Left lobe of liver (tissue), 2 donors: ENCODE measurements at places on chromosomes 12 and 14.

GRCh38 chr12:3087758-3088650 is 10.8 kb downstream of the TSPAN9 start:
- no peak for DNase-seq

DNA sequence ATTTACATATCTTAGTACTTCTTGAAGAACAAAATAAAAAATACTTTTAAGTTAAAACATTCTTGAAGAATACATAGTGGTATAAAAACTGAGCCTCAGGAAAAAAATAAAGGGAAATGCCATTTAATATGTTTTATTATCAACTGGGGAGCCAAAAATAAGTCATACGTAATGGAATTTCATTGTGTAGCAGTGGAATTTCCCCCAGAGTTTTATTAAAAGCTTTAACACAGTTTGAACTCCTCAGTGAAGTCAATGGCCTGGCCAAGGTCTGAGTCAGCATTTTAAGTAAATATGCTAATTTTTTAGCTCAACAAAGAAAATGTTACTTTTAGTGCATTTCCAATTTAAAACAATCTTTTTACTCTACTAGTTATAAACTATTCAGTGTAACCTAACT is 350.1 kb upstream of the ATP2B1 start:
- no peak for DNase-seq

- no peak for DNase-seq
Measured at GRCh38 chr14:37843954-37844607, 248.7 kb downstream of the TTC6 start.

DNA sequence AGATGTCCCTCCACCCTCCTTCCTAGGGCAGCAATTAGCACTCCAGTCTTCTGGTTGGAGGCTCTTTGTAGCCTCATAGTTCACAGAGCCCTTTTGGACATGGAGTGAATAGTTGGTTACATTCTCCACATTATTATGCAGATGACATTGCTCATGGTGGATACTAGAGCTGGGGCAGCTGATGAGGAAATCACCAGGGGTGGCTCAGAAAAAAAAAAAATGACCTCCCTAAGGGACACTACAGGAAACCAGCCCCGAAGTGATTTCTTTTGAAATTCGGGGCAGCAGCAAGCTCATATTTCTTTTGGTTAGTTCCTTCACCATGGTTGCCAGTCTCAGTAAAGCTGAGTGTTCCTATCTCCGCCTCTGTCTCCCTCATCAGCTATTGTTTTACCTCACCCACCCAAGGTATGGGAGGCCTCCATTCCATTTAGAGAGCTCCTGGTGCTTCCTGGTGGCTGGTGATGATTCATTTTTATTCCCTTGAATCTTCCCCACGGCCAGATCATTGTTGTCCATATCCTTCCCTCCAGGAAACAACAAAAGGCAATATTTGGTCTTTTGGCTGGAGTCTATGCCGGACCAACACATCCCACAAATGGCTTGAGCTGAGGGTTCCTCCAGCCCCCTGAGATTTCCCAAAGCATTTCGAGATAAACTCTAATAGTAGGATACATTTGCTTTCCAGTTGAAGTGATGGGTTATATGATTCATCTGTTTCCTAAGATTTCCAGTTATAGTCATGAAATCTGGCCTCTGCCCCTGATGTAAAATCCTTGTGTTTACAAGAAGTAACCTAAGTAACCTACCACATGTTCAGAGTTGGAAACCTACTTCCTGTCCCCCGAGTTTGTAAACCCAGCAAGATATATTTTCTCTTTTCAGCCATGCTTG is 56.2 kb upstream of the NID2 start:
- no peak for DNase-seq

DNA sequence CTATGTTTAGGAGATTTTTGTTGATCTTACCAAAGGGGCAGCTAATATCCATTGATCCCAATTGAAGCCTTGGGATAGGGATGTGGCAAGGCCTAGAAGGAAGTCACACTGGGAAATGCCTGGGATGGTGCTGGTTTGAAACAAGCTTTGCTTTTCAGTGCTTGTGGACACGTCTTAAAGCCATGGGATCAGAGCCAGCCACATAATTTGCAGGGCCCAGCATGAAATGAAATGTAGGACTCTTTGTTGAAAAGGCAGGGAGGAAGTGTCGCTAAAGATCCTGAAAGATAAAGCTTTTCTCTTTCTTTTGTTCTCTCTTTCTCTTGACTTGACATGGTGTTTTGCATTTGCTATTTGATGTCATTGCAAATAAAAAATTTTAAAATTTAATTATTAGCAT is 5.0 kb downstream of the TTC9 start:
- DNase-seq, result no peak

DNA sequence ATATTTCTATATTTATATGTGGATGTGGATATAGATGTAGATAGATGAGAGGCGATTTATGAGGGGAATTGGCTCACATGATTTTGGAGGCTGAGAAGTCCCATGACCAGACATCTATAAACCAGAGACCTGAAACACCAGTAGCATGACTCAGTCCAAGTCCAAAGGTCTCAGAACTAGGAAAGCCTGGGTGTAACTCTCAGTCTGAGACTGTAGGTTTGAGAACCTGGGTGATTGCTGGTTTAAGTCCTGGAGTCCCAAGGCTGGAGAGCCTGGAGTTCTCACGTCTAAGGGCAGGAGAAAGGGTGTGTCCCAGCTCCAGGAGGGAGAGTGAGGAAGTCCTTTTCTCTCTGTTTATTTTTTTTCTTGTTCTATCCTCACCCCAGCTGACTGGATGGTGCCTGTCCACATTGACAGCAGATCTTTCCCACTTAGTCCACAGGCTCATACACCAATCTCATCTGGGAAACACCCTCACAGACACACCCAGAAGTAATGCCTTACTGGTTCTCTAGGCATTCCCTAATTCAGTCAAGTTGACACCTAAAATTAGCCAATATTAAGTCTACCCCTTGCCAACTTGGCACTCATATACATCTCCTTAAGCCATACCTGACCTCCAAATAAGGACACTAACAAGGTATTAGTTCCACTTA is 45.4 kb downstream of the EMP1 start:
- DNase-seq, result no peak

DNA sequence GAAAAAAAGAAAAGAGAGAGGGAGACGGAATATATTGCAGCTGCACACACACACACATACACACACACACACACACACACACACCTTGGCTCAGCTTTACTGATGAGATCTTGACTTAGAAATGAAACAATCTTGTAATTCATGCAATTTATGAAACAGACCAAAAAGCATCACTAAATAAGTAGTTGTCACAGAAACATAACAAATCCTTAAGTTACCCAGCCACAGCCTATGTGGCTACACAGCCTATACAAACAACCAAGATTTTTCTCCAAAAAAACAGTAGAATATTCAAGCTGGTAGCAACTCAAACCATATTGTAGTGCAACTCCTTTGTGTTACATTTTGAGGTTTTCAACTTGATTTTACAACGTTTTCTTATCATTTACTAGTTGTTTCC is 37.9 kb upstream of the GNG2 start:
- no peak for DNase-seq

DNA sequence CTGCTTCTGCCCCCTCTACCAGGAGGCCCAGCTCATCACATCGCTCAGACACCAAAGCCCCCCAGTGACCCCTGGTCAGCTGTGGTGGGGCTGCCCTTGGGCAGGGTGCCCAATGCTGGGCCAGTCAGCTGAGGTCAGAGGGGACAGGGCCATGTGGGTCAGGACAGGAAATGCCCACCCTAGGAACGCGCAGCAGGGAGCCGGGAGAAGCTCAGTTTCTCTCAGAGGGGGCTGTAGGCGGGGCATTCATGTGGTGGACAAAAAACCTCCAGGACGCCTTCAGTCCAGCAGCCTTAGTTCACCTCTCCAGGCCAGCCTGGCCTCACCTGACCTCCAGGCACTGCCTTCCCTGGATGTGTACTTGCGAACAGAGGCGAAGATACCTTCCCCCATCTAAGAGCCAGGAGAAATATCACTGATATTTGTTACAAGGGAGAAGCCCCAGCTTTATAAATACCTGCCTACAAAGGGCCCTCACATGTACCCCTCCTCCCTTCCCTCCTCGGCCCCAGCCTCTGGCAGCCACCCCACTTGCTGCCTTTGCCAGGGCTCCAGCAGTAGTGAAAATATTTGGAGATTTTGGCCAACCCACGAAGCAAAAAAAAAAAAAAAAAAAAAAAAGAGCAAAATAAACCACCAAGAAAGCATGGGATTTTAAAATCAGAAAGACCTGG is 41.9 kb upstream of the PLEKHG6 start:
- DNase-seq, result no peak

GRCh38 chr14:34498684-34499412 is 36.8 kb upstream of the SPTSSA start:
- DNase-seq, result no peak

DNA sequence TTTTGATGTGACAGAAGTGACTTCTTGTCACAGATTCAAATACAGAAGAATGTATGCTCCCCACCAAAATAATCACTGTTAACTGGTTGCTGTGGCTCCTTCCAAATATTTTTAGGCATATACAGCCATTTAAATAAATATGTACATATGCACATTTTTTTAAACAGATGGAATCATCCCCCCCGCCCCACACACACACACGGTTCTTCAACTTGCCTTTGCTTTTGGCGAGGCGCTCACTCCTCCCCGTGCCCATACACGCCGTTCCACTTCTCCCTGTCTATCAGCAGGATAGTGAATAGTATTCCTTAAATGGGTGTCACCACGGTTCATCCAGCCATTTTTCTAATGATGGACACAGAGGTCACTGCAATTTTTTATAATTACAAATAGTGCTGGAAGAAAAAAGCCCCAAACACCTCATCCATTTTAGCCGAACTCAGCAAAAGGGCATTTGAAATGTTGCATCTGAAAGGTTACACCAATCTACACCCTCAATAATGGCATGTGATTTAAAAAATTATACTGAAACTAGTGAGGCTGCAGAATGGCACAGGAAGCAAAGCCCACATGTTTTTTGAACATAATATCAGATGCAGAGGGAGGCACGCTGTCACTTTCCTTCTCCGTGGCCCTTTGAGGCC is 39.2 kb upstream of the MEG3 start:
- DNase-seq, result no peak

DNA sequence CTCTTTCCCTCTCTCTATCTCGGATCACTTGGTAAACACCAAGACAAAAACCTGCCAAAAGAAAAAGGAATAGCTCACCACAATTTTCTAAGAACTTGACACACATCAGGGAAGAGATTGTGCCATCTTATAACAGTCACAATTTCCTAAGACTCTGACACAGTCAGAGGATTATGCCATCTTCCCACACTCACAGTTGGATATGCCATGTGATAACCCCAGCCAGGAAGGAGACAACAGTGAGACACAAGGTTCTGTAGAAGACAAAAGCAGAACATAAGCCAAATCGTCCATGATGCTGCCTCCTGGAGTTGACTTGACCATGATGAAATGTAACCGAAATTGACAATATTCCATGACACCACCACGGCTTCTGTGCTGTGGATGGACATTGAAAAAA is 2.8 kb upstream of the CLEC9A start:
- DNase-seq, result no peak
